Right ventricle myocardium superior (tissue), 1 donor: ENCODE measurements at places on chromosomes 6 and 20. TPM values are rescaled to one million over a fixed set of nuclear protein-coding genes. Genes with fewer than 3 reads are reported as not detected.

GRCh38 chr6:126107475-126108166 lies 121.3 kb downstream of the TRMT11 start:
- DNase-seq, result no peak

DNA sequence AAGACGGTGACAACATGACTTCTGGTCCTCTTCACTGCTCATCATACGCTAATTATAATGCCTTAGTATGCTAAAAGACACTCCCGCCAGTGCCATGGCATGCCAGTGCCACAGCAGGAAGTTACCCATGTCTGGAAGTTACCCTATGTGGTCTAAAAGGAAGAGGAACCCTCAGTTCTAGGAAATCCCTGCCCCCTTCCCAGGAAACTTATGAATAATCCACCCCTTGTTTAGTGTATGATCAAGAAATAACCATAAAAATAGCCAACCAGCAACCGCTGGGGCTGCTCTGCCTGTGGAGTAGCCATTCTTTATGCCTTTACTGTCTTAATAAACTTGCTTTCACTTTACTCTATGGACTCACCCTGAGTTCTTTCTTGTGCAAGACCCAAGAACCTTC lies 15.8 kb upstream of the SERPINB9 start:
- DNase-seq, result no peak

DNA sequence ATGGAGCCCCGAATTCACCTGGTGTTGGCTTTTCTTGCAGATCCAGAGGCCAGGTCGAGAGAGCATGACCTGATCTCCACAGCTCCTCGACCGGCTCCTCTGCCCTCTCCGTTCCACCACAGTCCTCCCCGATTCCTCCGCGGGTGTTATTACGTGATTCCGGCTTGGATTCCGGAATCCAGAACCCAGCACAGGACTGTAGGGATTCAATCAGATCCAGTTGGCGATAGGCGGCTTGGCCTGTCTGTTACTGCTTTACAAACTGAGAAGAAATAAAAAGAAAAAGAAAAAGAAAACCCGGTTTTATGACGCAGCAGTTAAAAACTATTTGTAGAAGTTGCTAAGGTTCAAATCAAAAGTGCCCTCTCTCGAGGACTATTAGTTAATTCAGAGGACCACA lies 222.7 kb downstream of the EYA2 start:
- DNase-seq, result no peak

DNA sequence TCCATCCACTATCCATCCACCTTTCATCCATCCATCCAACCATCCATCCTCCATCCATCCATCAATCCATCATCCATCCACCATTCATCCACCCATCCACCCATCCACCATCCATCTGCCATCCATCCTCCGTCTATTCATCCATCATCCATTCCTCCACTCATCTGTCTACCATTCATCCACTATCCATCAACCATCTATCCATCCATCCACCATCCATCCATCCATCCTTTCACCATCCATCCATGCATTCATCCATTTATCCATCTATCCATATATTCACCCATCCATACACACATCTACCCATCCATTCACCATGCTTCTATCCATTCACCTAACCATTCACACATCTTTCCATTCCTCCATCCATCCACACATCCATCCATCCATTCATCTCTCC lies 207.0 kb upstream of the CDH4 start:
- DNase-seq, result no peak

- no peak for DNase-seq
Measured at GRCh38 chr20:47586649-47587294, 85.1 kb downstream of the NCOA3 start.

- no peak for DNase-seq
Measured at GRCh38 chr6:143465546-143465945, 14.9 kb downstream of the PEX3 start.

DNA sequence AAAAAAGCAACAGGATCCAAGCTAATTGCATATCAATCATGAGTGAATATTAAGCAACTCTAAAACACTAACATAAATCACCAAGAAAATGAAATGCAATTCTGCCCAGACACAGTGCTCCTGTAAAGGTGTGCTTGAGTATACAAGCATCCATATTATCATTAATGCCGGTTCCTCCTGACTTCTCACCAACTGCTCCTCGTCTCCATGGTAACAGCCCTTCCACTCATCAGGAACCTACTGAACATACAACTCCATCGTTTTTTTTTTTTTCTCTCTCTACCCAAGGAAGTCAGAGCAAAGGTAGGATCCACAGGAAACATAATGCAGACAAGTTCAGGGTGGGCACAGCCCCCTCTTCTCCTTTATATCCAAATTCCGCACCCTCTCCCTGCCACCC lies 12.4 kb downstream of the GABBR1 start:
- DNase-seq, result no peak

GRCh38 chr6:149248693-149249369 lies 68.7 kb upstream of the TAB2 start:
- DNase-seq, result no peak

GRCh38 chr6:137729866-137730629 lies 137.0 kb upstream of the TNFAIP3 start:
- DNase-seq, result no peak

- no peak for DNase-seq
Measured at GRCh38 chr6:134983823-134984222, 33.9 kb upstream of the ALDH8A1 start.

- no peak for DNase-seq
Measured at GRCh38 chr20:53527196-53527595, 66.4 kb downstream of the ZNF217 start.

- DNase-seq, result no peak
Measured at GRCh38 chr20:45459606-45460005, 9.9 kb upstream of the WFDC2 start.

- no peak for DNase-seq
Measured at GRCh38 chr6:65289491-65289890, 417.5 kb downstream of the EYS start.

DNA sequence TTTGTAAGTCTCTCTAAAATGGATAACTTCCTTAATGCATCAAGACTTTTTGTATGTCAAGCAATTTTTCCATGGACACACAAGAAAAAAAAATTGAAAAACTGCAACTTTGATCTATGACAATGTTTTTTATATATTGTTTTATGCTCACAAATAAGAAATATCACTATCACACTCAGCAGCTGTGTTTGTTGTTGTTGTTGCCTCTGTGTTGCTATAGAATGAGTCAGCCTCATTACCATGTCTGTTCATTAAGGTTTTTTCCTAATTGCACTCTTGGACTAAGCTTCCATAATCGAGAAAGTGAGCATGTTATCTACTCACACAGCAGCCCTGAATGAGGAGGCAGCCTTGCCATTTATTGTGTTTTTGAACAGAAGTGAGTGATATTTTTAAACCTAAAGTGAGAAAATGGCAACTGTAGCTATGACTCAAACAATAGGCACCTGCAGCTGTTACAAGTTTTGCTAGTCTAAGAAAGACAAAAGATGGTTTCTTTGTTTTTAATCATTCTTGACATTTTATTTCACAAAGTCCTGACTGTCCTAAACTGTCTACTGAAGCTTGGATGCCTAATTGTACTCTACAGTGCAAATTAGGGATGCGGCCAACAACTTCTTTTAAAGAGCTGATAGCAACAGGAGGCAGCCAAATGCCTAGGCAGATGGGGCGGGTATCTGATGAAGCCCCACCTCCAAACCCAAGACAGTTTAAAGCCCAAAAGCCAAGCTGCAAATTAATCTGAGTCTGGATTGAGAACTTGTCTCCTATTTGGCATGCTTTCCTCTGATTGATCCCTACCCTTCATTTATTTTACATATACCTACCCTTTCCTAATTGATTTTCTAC lies 77.9 kb upstream of the DOK5 start:
- DNase-seq, result no peak

DNA sequence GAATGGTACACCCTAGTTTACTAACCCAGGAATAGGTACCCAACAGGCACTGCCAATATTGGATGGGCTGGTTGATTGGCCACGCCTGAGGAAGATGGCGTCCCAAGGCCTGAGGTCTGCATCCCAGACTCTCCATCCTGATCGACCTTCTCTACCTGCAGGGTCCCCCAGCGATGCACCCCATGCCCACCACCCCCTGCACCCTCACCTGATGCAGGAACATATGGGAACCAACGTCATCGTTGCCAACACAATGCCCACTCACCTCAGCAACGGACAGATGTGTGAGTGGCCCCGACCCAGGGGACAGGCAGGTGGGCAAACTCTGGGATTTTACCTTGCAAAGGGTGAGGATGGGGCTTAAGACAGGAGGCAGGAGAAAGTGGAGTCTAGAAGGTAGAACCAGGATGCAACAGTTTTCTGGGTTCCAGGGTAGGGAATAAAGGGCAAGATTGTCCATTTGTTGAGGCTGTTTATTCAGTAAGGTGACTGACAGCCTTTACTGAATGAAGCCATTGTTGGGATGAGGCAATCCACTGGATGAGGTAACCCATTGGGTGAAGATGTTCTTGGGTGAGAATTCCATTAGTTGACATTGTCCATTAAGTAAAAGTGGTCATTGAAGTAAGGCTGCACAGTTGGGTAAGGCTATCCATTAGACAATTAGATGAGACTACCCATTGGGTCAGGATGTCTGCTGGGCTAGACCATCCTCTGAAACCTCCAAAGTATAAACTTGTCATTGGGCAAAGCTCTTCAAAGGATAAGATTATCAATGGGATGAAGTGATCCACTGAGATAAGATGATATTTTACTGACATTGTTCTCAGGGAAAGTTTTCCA lies 47.3 kb upstream of the TTPAL start:
- no peak for DNase-seq

DNA sequence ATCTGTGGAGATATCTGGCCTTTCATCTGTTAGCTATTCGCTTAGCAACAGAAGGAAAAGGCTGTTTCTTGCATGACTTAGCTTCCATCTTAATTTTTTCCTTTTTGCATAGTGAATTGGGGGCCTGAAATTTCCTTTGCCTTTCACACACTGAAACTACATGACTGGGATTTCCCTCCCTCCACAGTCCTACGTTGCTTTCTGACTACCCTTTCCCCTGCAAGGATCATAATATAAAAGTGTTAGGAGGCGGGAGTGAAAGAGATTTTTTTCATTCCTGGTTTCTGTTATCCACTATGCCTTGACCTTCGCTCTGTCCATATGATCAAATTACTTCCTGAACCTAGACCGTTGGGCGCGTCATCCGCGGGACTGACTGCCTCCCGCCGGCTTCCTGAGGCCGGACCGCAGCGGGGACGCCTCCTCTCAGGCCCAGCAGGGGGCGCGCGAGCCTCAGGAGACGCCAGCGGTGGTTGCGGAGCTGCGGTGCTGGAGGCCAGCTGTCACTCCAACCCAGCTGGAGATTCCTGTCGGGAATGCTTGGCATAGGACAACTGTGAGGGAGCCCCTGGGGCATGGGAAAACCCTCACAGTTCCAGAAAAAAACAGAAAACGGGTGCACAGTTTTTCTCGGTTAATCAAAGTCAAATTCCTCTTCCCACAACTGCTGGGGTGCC lies 55.6 kb downstream of the MEP1A start:
- peak; percentile 93 for DNase-seq

DNA sequence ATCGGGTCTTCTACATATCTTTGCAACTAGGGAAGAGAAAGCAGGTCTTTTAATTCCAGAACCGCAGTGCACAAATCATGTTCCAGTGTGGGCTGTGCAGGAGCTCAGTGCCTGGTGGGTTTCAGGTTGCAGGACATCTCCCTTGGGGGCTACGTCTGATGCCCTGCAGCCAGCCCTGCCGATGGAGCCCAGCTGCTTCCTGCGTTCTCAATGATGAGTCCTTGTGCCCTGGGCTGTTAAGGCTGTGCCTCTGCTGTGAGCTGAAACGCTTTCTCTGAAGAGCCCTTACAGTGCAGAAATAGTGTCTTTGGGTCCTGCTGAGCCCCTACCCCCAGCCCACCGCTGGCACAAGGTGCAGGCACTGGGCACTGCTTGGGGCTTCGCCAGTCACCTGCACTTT lies 192.9 kb downstream of the SYNDIG1 start:
- DNase-seq, result no peak

DNA sequence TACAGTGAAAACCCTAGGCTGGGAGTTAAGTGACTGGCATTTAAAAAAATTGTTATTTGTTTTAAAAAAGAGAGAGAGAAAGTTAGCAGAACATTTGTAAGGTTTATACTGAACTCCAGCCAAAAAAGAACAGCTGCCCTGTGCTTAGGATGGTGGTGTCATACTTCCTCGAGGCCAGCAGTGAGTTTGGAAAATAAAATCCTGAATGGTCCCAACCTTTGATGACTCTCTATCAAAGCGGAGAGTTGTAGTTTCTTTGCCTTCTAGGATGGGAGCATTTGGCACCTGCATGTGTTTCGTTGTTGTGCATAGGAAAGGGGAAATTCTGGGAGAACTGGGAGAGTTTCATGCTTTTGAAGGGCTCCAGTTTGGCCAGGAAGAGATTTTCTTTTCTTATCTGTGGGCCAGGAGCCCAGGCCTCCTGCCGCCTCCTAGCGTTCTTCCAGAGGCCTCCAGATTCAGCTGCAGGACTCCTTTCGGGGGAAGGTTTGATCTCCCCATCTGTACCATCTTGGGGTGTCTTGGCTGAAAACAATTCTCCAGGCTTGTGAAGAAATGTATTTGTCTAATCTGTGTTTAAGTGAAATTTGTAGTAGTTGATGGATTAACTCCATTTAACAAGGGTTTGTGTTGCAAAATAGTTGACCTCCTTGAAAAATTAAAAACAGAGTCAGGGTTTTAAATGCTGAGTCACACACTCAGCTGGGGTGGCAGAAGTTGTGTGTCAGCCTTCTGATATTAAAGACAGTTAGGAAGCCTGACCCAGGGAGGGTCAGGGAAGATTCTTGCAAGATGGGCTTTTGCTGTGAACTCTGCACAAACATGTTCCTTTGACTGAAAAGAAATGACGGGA lies 63.4 kb downstream of the TXNDC5 start:
- DNase-seq, result no peak

- DNase-seq, result no peak
Measured at GRCh38 chr6:46815130-46815529, 21.9 kb downstream of the MEP1A start.

- no peak for DNase-seq
Measured at GRCh38 chr20:35830264-35830663, 58.4 kb downstream of the PHF20 start.

VGLL2 gene
- total RNA-seq, result not detected

FNDC11 gene
- total RNA-seq, result 0.11 TPM

MTHFD1L gene
- 2.9 TPM for total RNA-seq

SEMG1 gene
- total RNA-seq, result not detected

LTB gene
- not detected for total RNA-seq

TRIM31 gene
- total RNA-seq, result not detected

RSPH9 gene
- 0.16 TPM for total RNA-seq

ANKEF1 gene
- 0.73 TPM for total RNA-seq

C2 gene
- total RNA-seq, result 7.6 TPM

KCNK17 gene
- not detected for total RNA-seq

HRH3 gene
- not detected for total RNA-seq

DUSP15 gene
- total RNA-seq, result 2.5 TPM

SUPT3H gene
- total RNA-seq, result 3.4 TPM
